ENCODE measurements at places on chromosomes 4 and X.
A peak's percentile ranks its signal among the peaks of the same experiment; 100 is the strongest.

DNA sequence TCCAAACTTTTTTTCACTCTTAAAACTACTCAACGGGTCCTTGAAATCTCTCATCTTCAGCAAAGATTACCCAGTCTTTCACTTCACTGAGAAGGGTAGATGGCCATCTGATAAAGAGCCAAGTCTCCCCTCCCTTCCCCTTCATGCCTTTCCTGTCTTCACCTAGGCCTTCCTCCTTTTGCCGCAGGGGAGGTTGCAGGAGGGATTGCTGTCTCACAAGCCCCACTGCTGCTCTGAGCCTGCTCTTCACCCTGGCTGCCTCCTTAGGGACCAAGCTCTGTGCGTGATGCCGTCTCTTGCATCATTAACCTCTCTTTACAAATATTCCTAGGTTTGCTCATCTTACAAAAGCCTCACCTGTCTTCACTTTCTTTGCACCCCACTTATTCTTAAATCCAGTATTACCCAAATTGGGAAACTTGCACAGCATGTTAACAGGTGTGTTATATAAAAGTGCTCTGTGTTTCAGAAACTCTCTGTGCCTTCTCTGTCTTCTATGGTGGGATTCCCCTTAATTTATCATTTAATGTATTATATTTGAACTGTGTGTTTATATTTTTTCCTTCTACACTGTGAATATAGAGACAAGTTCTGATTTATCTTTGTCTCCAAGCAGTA, 3.8 kb downstream of the ZFX start:
- peak; percentile 16 for DNase-seq

GRCh38 chr4:1568855-1569460, 115.2 kb downstream of the FAM53A start:
- no peak for DNase-seq

DNA sequence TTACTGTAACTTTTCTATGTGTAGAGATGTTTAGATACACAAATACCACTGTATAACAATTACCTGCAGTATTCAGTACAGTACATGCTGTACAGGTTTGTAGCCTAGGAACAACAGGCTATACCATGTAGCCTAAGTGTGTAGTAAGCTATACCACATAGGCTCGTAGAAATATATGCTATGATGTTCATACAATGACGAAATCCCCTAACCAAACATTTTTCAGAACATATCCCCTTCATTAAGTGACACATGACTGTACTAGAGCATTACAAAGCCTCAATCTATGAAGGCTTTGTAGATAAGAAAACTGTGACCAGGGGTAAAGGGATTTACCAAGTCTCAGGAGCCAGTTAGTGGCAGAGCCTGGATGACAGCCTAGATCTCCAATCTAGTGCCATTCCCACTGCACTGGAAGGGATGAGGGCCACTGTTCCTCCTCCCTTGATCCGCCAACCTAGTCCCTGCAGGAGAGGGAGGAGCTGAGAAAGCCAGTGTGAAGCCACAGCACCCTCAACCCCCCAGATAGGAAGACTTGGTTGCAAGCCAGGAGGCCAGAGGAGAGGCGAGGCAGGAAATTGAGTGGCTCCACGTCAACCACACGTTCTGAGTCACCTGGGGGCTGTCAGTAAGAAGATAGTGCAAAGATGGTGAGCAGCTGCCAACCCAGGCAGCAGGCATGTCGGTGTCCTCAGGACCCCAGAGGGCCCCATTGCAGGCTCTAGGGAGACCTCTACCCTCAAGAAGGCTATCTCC, 227.7 kb downstream of the BCOR start:
- DNase-seq: no peak

DNA sequence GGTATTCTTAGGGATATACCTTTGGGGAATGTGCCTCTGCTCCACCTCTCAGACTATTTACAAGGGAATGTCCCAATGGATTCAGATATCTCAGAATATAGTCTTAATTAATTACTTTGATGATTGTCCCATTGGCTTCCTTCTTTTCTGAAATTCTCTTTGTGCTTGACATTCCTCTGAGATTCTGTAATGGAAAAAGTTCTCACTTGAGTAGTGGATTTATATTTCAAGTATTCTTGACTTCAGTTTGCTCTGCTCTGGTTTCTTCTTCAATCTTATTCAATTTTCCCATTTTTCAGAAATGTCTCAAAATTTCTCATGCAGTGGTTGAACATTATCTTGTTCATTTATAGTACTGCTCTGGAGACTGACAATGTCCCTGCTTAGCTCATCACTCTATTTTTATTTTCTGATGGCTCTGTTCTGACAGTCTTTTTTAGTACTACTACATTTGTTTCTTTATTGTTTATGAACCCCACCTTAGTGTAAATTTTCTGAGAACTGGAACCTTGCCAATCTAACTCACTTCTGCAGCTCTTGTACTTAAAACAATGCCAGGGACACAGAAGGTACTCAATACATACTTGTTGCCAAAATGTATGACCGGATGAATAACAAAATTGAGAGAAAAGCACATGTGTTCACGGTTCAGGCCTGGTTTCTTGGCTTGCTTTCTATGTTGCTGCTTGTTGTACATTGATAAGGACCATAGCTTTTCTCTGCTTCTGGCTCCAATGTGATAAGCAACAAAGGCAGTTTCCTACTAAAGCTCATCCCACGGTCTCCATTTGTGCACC, 471.7 kb downstream of the GASK1B start:
- no peak for DNase-seq

Data from NAMALWA (cell line).